ENCODE measurements at places on chromosomes 3 and 15.

DNA sequence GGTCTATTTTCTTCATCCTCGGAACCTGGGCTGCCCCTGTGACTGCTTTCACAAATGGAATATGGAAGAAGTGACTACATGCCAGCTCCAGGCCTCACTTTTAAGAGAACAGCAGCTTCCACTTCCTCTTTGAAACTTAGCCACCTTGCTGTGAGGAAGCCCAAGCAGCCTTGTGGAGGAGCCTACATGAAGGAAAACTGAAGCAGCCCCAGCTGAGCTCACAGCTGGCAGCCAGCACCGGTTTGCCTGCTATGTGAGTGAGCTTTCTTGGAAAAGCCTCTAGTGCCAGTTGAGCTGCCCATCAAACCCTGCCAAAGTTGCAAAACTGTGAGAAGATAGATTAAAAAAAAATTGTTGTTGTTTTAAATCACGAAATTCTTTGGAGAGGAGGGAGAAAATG, 498.0 kb upstream of the PROK2 start:
- no peak for DNase-seq

DNA sequence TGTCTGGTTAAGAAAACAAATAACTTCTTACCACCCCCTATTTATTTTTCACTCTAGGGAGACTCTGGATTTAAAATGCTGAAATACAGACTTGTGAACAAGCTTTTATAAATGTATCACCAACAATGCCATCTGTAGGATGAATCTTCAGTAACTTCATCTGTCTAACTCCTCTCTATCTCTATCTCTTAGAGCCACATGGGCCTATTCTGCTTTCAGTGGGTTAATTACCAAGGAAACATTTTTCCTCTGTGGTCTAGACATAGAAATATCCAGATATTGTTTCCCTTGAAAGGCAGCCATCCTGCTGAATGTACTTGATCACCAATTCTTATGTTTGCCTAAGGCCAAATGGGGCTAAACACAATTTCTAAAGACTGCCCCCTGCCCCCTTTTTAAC, 167.6 kb upstream of the COL8A1 start:
- DNase-seq = no peak

- DNase-seq = no peak
Observed at GRCh38 chr15:83299462-83299861, 15.0 kb upstream of the BNC1 start.

DNA sequence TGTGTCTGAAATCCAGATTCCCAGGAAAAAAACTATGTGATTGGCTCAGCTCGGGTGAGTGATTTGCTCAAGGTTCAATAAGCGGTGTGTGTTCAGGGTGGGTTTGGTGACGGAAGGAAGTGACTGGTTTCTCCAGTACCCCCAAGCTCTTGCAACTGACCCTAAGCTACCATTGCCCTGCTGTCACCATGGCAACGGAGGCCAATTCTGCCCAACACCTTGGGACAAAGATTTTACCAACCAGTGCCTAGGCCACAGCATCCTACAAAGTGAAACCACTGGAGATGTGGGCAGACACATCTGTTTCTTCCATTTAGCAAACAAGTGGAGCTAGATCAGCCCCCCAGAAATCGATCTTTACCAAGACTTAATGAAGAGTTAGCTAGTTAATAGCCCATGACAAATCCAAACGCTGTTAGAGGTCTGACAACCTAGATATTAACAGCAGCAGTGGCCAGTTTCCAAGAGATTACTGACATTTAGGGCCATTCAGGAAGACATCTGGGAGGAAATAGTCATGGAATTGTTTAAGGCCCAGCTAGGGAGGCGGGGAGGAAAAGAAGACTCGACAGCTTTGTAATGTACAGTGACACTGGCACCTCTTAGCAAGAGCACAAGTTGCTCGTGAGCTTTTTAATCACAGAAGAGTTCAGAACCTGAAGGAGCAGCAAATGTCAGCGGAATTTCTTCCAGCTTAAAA, 195.9 kb downstream of the SLCO3A1 start:
- DNase-seq = no peak

GRCh38 chr3:134258761-134259347, 8.2 kb upstream of the RYK start:
- no peak for DNase-seq

DNA sequence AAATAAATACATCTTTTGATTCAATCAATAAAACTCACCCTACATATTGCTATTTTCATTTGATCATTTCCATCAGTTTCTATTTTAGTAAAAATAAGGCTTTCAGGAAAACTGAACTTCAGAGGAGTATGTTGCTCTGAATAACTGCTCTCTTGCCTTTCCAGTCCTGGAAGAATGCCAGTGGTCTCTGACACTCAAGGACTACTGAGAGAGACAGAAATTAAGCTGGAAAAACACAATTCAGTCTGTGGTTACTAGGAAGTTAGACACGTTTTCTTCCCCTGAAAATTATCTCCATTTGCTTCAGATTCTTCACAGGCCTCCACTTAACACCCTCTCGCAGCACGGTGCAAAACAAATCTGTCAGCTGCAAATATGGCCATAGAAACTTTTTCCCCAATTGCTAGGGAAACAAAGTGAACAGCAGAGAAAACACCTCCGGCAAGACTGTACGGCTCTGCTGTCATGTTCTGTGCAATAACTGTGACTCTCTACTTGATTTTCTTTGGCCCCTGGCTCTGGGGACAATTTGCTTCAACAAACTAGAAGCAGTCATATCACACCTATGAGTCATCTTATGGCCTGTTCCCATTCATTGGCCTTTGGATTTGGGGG, 353.0 kb downstream of the MAGI1 start:
- DNase-seq = no peak

GRCh38 chr15:38414357-38414756, 39.6 kb upstream of the FAM98B start:
- peak; percentile 30 for DNase-seq

DNA sequence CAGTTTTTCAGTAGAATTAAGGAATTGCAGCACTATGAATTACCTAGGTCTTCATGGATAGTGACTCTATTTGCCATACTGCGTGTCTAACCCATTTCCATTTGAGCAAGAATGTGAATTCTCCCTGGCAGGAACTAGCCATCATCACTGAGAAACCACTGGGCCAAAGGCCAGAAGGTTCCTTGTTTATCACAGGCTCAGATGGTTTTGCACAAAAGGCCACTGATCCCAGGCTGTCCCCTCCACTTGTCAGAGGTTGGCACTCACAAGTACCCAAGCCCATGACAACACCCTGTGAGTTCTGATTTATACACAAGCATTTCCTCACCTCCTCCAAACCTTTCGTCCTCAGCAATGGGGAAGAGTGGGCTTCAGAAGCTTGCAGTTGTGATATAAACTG, 131.8 kb downstream of the FOXB1 start:
- no peak for DNase-seq

Measured in nephron progenitor cell (in vitro differentiated cells).